Stimulated activated CD8-positive, alpha-beta memory T cell treated with anti-CD3 and anti-CD28 coated beads, Interleukin-4, amount 100 ng/mL, for 1 hour (primary cell): ENCODE measurements at places on chromosomes 5 and 9.

DNA sequence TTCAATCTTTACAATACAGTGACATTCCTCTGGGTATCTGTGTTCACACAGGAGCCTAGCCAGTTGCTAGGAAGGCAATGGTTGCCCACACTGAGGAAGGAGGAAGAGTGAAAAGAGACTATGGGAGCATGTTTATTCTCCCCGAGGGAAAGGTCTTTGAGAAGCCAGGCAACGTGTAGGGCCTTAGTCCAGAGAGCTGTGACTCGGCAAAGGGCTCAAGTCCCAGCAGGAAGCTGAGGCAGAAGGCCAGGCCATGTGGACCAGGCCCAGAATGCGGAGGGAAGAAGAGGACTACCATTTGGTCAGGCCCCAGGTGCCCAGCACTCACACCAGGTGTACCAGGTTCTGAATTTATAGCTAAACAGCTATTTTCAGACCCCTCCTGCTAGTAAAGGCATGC is 136.6 kb upstream of the DMAC1 start:
- no peak for DNase-seq

- DNase-seq: no peak
Measured at GRCh38 chr5:33330426-33330825, 110.3 kb upstream of the TARS1 start.

GRCh38 chr9:111151537-111151936 is 113.3 kb upstream of the LPAR1 start:
- no peak for DNase-seq

GRCh38 chr9:99606296-99606695 is 215.4 kb upstream of the NR4A3 start:
- no peak for DNase-seq

GRCh38 chr9:113715086-113715485 is 161.0 kb upstream of the ZNF618 start:
- no peak for DNase-seq

- DNase-seq: no peak
Measured at GRCh38 chr5:164881442-164881841, 1376.0 kb downstream of the MAT2B start.

DNA sequence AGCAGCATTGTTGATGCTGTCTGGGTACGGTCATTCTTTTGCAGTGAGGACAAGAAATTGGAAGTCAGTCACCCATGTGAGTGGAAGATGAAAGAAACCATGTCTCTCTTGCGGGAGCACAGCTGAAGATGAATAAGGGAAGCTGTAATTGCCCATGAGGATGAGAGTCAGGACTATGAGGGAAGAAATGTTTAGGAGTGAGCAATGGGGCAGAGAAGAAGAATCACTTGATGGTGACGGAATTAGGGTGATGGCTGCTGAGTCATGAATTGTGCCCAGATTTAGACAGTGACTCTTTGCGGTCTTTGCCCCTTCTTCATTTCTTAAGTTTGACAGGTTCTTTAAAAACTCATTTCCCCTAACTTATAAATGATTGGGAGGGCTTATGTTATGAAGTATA is 183.3 kb downstream of the MAST4 start:
- no peak for DNase-seq

GRCh38 chr5:150779397-150780186 is 1.0 kb downstream of the SMIM3 start:
- no peak for DNase-seq

DNA sequence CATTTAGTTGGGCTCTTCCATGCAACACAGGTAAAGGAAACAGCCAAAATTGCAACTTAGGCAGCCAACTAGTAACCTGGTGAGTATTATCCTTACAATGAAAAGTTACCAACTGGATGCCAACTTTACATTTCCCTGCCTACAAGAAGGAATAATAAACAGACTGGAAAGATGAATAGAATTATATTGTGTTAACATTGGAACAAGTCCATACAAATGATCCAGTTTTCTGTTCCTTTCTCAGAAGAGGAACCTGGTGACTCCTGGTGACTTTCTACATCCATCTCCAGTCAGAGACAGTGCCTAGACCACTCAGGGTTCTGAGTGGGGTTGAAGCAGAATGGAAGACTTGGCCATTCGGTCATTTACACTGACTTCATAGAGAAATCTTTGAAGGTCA is 20.6 kb downstream of the MARCHF3 start:
- DNase-seq: no peak

DNA sequence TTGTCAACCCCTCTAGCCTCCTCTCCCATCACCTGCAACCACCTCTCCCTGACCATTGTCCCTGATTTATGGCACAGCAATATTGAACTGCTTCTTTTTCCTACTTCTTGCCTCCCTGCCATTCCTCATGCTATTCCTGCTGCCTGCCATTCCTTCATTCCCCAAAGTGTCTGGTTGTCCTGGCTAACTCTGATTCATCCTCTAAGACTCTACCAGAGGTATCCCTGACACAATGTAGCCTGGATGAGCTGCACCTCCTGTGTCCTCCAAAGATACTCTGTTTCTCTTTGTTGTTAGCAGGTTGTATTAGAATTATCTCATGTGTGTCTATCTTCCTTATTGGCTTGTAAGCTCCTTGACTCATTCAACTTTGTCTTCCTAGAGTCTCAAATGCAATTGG is 53.5 kb upstream of the PTPN3 start:
- no peak for DNase-seq

GRCh38 chr5:60520451-60521227 is 179.3 kb downstream of the DEPDC1B start:
- no peak for DNase-seq

DNA sequence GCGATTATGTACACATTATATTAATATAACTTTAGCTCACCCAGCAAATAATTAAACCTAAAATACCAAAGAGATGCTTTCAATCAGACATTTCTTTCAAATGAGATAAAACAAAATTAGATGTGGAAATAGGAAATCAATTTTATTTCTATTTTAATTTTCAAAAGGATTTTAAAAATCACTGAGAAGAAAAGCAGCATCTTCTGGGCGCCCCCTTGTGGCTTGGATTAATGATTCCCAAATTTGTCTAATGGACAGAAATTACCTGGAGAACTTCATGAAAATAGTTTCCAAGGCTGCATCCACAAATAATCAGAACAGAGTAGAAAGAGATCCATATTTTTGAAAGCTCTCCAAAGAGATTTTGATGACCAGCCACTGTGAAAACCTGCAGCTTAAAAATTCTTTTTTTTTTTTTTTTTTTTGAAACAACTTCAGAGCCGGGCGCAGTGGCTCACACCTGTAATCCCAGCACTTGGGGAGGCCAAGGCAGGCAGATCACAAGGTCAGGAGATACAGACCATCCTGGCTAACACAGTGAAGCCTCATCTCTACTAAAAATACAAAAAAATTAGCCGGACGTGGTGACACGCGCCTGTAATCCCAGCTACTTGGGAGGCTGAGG is 50.9 kb upstream of the CEMIP2 start:
- no peak for DNase-seq
